ENCODE measurements at places on chromosomes 1 and 21.

DNA sequence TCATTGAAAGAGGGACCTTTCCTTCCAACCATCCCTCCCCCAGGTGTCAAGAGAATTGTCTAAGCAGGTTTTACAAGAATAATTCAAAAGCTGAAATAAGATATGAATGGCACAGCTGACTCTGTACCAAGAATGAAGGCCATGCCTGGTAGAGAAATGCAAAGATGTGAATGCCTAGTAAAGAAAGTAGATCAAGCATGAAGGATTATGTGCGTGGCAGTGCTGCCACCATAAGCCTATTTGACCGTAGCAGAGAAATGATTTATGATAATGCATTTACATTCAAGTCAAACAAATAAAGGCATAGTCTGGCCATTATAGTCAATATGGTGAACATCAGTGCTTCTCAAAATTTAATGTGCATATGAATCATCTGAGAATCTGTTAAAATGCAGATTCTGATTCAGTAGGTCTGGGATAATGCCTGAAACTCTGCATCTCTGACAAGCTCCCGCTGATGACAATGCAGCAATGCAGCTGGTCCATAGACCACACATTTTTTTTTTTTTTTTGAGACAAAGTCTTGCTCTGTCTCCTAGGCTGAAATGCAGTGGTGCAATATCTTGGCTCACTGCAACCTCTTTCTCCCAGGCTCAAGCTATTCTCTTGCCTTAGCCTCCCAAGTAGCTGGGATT, 16.6 kb upstream of the CLCA4 start:
- H3K27me3 ChIP-seq: no peaks in the 10 kb centered on the region
- H3K27ac ChIP-seq: no peak overlapping the region
- H3K4me1 ChIP-seq: no peaks in the 10 kb centered on the region

- no peaks in the 10 kb centered on the region for H3K36me3 ChIP-seq
- H3K4me1 ChIP-seq: no peaks in the 10 kb centered on the region
- no peak for DNase-seq
- H3K27ac ChIP-seq: no peak overlapping the region
- no peaks in the 10 kb centered on the region for H3K27me3 ChIP-seq
These were observed 578.5 kb upstream of the ZP4 start for GRCh38 chr1:238469146-238469631.

- H3K27ac ChIP-seq: no peak overlapping the region
- H3K36me3 ChIP-seq: peaks cover 9% of the 10 kb centered on the region
- H3K4me3 ChIP-seq: no peak overlapping the region
- H3K27me3 ChIP-seq: no peaks in the 10 kb centered on the region
These were observed 61.5 kb downstream of the SLC37A1 start for GRCh38 chr21:42575111-42575510.

GRCh38 chr1:234398849-234399381, 25.7 kb downstream of the COA6 start:
- H3K4me3 ChIP-seq: no peak overlapping the region
- H3K4me1 ChIP-seq: no peaks in the 10 kb centered on the region
- H3K36me3 ChIP-seq: no peaks in the 10 kb centered on the region

DNA sequence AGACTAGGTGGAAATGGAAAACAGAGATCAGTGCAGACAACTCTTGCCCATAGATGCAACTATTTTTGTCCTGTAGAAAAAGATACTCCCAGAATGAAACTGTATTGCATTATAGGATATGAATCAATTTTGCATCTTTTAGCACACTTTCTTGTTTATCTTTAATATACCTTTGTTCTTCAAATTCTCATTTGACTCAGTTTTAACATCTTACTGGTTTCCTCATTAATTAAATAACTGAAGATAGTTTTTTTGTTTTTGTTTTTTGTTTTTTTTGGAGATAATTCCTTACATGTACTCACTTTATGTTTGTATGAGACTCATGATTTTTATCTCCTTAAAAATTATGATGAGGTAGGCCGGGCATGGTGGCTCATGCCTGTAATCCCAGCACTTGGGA, 10.9 kb upstream of the CAMTA1 start:
- no peak overlapping the region for H3K4me3 ChIP-seq
- H3K36me3 ChIP-seq: no peaks in the 10 kb centered on the region
- H3K27me3 ChIP-seq: no peaks in the 10 kb centered on the region
- DNase-seq: no peak
- no peak overlapping the region for H3K27ac ChIP-seq

GRCh38 chr1:27133991-27134390, 20.9 kb downstream of the SLC9A1 start:
- DNase-seq: no peak
- H3K4me1 ChIP-seq: peaks cover 6% of the 10 kb centered on the region
- H3K36me3 ChIP-seq: no peaks in the 10 kb centered on the region
- no peaks in the 10 kb centered on the region for H3K27me3 ChIP-seq
- no peak overlapping the region for H3K27ac ChIP-seq

DNA sequence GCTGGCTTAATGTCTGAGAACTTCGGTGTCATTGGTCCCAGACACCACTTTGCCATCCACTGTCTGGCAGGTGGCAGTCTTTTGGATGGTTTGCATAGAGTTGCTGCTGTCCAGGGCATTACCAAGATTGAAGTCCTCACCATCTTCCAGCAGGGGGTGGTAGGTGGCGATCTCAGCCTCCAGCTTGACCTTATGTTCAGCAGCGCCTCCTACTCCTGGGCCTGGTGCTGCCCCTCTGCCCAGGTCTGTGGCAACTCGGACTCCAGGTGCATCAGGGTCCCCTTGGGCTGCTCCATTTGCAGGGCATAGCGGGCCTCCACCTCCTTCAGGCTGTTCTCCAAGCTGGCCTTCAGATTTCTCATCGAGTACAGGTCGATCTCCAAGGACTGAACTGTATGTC, 573.3 kb upstream of the NCAM2 start:
- H3K27me3 ChIP-seq: no peaks in the 10 kb centered on the region
- DNase-seq: no peak
- no peak overlapping the region for H3K27ac ChIP-seq
- no peaks in the 10 kb centered on the region for H3K4me1 ChIP-seq
- no peak overlapping the region for H3K4me3 ChIP-seq
- no peaks in the 10 kb centered on the region for H3K36me3 ChIP-seq

DNA sequence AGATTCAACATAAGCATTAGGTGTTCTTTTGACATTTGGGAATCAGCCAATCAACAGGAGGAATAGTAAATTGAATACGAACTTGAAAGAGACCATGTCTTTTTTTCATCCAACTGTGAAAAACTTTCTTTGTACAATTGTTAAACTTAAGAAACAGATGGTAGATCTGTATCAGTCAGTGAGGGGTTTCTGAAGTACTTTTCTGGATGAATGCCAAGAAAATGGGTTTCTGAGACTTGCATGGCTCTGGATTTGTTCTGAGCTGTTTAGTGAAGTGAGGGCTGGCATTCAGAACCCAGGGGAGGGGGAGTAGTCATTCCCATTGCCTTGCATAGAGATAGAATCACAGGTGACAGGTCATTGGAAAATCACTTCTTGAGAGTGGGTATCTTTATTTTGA, 37.4 kb downstream of the PTPRC start:
- no peak overlapping the region for H3K27ac ChIP-seq
- no peak overlapping the region for H3K4me3 ChIP-seq
- no peak for DNase-seq
- H3K4me1 ChIP-seq: no peaks in the 10 kb centered on the region
- no peaks in the 10 kb centered on the region for H3K36me3 ChIP-seq

- H3K27me3 ChIP-seq: no peaks in the 10 kb centered on the region
- H3K4me3 ChIP-seq: peak overlapping the region; percentile 79
- peaks cover 5% of the 10 kb centered on the region for H3K36me3 ChIP-seq
- H3K27ac ChIP-seq: peak overlapping the region; percentile 100
These were observed 550 bp upstream of the NFYC start for GRCh38 chr1:40690771-40691537.

GRCh38 chr1:186050360-186050759, 316.2 kb downstream of the HMCN1 start:
- no peak overlapping the region for H3K4me3 ChIP-seq
- no peak for DNase-seq
- no peaks in the 10 kb centered on the region for H3K4me1 ChIP-seq

DNA sequence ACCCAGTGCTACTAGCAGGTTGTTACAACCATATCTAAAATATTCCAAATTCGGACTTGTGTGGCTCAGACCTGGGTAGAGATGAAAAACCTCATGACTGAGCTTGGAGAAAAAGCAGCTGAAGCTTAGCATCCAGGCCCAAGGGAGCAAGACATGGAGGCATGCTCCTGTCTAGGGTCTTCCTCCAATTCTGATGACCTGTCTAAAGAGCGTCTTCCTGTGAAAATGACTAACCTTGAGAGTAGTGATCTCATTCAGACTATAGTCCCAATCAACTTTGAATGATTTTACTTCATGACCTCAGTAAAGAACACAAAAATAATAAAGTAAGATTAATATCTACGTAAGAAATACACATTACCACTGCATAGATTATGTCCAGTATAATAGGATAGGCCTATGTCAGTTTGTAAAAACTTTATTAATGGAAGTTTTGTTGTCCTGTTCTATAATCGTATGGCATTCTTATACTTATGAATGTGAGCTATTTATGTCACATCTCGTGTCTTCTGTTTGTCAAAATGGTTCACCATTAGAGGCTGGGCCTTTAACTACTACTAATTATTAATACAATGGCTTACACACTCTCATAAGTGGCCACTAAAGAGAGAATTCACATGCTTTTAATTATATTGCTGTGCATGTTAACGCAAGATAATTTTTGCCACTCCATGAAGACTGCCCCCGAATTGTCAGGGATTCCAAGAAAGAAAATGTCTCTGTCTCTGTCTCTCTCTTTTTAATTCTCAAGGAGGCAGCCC, 201.3 kb downstream of the NCAM2 start:
- peaks cover 1% of the 10 kb centered on the region for H3K27me3 ChIP-seq
- H3K4me1 ChIP-seq: no peaks in the 10 kb centered on the region
- H3K27ac ChIP-seq: no peak overlapping the region
- H3K4me3 ChIP-seq: no peak overlapping the region
